Mucosa of descending colon (tissue), 3 donors: ENCODE measurements at places on chromosomes 5 and 9.

DNA sequence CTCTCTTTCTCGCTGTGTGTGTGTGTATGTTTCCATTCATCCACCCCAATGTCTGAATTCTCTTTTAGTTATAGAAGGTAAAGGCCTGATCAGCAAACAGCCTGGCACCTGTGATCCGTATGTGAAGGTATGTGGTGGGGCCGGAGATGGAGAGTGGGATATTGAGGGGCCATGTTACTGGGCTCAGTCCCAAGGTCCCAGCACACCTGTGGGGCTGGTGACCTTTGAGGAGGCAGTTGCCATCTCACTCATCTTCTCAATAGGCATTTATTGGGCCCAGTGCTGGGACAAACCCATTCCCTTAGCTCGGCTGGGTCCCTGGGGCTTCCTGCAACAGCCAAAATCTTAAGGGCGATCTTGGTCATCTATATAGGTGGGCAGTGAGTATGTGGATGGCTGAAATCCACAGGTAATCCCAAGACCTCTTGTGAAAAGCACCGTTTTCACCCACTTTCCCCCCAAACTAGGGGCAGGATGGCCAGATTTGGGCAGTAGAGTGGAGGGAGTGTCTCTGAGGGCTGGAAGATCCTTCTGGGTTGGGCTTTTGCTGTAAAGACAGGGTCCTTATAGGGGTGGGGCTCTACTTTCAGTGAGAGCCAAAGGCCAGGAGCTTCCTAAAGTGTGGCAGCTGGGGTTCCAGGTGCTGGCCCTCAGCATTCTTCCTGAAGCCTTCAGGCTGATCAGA, 19.6 kb downstream of the RGS3 start:
- no peak for DNase-seq

- DNase-seq: no peak
These were observed 36.5 kb downstream of the PLEKHG4B start for GRCh38 chr5:128446-128845.

- DNase-seq: no peak
These were observed 20.1 kb downstream of the ATOX1 start for GRCh38 chr5:151738125-151738848.

DNA sequence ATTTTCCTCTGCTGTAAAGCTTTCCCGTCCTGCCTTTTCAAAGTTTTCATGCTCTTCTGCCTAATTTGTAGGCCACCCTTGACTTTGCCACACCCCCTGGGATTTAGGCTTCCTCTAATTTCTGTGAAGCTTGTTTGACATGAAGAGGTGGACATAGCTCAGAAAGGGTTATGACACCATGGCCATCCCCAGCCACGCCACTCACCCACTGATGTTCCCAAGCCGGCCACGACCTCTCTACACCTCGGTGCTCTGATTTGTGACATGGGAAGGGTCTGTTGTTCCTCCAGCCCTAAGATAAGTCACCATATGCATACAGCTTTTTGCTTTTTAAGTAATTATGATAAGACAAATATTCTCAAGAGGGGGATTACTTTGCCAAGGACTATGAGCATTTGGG, 139.5 kb downstream of the BARX1 start:
- no peak for DNase-seq

GRCh38 chr5:35884191-35884769, 27.6 kb downstream of the IL7R start:
- no peak for DNase-seq

DNA sequence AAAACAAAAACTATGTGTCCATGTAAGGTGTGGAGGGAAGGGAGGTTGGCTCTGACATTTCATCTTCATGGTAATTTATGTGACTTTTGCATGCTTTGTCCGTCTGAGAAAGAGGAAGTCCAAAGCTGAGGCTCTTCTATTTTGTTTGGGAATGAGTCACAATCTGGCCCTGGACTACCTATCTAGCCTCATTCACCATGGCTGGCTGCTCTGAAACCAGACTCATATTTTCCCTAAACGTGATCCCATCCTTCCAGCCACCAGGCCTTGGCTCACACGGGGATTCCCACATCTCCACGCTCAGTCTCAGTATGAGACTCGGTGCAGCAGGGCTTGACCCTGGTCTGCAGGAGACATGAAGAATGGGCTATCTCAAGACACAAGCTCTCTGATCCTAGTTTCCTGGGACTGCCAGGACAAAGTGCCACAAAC, 672.8 kb downstream of the ACTL7B start:
- no peak for DNase-seq

GRCh38 chr5:9251379-9251980, 294.4 kb downstream of the SEMA5A start:
- DNase-seq: no peak

GRCh38 chr9:79955300-79955699, 383.5 kb downstream of the TLE4 start:
- DNase-seq: no peak

GRCh38 chr5:33827018-33827707, 64.6 kb downstream of the ADAMTS12 start:
- no peak for DNase-seq

GRCh38 chr5:135743181-135743580, 91.3 kb upstream of the SLC25A48 start:
- DNase-seq: no peak

GRCh38 chr9:33104401-33104800, 27.9 kb upstream of the SMU1 start:
- DNase-seq: no peak

- DNase-seq: no peak
These were observed 82.1 kb upstream of the PITX1 start for GRCh38 chr5:135116160-135116561.

GRCh38 chr9:79896390-79896980, 324.7 kb downstream of the TLE4 start:
- no peak for DNase-seq

- no peak for DNase-seq
These were observed 103.7 kb downstream of the C5orf15 start for GRCh38 chr5:133864711-133865110.

- peak; percentile 78 for DNase-seq
These were observed 1.4 kb downstream of the NR6A1 start for GRCh38 chr9:124769549-124770358.

DNA sequence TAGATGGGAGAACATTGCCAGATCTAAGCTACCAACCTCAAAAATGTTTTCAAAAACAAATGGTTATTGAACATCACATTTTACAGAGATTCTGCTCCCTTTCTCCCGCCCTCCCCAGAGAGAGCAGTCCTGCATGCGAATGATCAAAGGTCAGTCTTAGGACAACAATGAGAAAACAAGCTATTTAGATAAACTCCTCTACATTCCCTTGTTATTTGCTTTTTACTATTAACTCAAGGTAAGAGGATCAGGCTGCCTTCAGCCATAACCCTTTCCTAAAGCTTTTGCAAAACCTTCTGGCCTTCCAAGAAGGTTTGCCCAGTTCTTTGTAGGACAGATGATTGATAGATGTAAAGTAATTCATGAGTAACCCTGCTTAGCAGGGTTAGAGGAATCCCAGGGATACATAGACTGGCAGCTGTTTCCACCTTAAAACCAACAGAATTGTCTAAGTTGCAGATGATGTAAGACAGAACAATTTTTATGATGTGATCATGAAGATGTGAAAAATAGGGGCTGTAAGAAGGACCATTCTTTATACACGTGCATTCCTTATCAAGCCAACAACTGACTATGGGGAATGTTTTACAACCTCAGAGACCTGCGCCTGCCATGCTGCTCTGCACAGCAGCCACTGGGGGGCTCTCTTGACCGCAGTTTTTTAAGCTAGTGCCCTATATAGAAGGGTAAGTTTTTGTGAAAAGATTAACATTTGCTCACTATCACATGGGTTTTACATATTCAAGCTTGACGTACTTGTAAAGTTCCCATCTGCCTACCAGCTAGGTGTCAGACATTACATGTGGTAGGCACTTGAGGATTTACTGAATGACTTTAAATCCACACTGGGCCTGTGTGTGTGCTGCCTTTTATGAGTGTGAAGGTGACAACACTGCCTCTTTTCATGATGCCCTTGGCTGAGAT, 2.3 kb upstream of the ZNF782 start:
- DNase-seq: peak; percentile 74

- DNase-seq: no peak
These were observed 89.8 kb downstream of the NTRK2 start for GRCh38 chr9:84759300-84759750.

- DNase-seq: peak; percentile 87
These were observed 9.5 kb downstream of the TOR4A start for GRCh38 chr9:137286975-137287383.

DNA sequence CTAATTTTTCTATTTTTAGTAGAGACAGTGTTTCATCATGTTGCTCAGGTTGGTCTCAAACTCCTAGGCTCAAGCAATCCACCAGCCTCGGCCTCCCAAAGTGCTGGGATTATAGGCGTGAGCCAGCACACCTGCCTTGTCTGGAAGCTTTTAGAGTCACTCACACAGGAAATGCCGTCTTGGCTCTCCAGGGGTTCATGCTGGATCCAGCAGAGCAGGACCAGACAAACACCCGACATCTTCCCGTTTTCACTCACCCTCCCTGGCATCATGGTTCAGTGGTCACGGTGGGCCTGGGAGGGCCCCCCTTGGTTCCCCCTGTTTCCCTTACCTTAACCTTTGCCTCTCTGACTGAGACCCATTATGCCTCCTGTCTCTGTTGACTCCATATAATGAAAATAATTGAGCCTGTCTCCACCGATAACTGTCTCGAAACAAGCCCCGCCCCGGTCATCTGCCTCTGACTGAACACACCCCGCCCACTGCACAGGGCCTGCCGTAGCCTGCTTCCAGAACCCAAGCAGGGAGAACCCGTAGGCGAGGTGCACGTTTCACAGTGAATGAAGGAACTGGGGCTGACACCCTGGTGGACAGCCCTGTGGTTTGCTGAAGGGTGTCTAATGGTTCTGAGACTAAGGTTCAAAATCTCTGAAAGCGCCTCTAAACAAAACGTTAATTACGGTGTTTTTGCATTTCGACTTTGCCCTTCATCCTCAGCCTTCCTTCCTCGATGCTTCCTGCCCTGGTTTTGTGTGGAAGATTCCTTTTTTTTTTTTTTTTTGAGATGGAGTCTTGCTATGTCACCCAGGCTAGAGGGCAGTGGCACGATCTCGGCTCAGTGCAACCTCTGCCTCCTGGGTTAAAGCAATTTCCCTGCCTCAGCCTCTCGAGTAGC, 39.7 kb upstream of the SPRY4 start:
- peak; percentile 44 for DNase-seq

DNA sequence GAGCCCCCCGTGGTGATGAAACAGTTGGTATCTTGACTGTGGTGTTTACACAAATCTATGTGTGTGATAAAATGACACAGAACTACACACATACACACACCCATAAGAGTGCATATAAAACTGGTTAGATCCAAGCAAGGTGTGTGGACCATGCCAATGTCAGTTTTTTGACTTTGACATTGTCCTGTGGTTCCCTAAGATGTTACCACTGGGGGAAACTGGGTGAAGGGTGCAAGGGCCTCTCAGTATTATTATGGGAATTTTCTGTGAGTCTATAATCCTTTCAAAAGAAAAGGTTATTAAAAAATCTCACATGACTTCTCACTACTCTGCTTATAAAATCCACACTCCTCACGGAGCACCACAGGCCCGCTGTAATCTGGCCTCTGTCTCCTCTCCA, 13.4 kb upstream of the KCNIP1 start:
- DNase-seq: no peak

DNA sequence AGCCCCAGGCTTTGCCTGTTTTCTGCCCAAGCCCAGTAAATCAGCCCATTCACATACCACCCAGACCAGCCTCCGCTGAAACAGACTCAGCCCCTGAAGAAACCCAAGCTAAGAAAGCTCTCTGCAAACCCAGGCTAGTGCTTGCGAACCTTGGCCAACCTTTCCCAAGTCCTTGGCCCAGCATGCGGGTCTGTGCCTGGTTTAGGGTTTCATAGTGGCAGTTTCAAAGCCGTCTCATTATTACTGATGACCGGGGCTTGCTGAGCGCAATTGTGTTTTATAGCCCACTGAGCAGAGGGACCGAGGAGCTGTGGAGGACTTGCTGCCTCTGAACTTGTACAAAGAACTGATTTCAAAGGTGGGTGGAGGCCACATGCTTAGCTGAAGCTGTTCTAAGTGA, 584.3 kb downstream of the BNC2 start:
- DNase-seq: no peak

- no peak for DNase-seq
These were observed 23.2 kb upstream of the LRRTM2 start for GRCh38 chr5:138898299-138898698.

GRCh38 chr9:83388346-83388745, 149.9 kb downstream of the FRMD3 start:
- no peak for DNase-seq

DNA sequence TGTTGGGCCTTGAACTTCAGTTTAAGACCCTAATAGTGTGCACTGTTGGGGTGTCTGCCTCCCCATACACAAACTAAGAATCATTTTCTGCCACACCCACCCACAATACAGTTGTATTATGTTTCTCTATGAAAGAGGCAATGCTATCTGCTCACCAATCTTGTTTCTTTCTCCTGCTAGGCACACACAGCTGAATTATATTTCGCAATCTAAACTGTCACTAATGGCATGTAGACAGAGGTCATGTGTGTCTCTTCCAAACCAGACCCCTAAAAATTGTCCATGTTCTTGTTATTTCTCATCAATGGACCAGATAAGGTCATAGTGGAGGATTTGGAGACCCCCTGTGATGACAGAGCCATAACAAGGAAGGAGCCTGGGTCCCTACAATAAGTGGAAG, 57.3 kb downstream of the RIGI start:
- DNase-seq: no peak

DNA sequence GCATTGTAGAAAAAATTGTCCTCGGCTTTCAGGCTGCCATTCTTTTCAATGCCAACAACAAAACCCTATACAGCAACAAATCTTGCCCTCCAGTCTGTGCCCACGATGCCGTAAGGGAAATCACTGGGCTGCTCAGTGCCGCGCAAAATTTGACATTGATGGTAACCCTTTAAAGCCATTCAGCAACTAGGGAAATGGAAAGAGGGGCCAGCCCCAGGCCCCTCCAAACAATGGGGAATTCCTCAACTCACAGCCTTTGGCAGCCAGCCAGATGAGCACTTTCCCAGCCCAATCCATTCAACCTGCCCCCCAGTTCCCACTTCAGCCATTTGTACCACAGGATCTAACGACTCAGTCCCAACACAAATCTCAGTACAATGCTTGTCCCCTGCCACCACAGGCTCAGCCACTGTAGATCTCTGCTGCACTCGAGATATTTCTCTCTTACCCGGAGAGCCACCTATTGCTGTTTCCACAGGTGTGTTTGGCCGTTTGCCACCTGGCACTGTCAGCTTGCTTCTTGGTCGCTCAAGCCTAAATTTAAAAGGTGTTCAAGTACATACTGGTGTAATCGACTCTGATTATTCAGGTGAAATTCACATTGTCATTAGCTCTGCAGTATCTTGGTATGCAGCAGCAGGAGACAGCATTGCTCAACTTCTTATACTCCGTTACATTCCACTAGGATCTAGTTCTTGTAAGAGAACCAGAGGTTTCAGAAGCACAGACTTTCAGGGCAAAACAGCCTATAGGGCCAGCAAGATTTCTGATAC, 103.3 kb downstream of the SYK start:
- DNase-seq: no peak

- DNase-seq: no peak
These were observed 26.3 kb upstream of the ARSI start for GRCh38 chr5:150329038-150329437.
